ENCODE measurements at places on chromosomes 4 and X.

DNA sequence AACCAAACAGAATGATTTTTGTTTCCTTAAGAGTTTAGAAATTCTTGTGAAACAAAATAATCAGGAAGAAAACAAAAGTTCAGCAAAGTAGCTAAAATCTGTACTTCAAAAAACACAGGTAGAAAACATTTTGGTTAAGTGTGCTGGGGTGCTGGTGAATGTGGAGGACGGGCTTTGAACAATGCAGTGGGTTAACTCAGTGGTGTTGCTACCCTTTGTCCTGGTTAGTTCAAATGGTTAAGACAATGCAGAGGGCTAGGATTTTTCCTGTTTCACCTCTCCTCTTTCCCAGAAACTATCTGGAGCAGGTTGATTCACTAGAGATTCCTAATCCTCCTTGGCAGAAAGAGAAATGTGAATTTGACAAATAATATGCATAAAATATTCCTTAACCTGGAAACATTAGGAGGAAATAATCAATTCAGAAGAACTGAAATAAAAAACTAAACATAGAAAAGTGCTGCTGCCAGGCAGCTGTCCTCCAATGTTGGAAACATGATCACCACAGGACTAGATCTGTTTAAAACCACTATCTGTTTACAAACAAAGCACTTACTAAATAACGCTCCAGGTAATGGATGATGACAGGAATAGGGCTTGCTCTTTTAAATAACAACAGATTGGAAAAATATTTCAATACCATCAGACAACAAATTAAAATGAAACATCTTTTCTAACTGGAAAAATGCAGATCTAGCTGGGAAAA, 148.9 kb downstream of the MAML3 start:
- H3K4me3 ChIP-seq = peak overlapping the region; percentile 31
- no peak for DNase-seq

- H3K27ac ChIP-seq = no peak overlapping the region
- no peak overlapping the region for H3K4me3 ChIP-seq
- DNase-seq = no peak
- no peaks in the 10 kb centered on the region for H3K27me3 ChIP-seq
- H3K4me1 ChIP-seq = no peaks in the 10 kb centered on the region
Measured at GRCh38 chr4:162849937-162850336, 316.8 kb downstream of the NAF1 start.

DNA sequence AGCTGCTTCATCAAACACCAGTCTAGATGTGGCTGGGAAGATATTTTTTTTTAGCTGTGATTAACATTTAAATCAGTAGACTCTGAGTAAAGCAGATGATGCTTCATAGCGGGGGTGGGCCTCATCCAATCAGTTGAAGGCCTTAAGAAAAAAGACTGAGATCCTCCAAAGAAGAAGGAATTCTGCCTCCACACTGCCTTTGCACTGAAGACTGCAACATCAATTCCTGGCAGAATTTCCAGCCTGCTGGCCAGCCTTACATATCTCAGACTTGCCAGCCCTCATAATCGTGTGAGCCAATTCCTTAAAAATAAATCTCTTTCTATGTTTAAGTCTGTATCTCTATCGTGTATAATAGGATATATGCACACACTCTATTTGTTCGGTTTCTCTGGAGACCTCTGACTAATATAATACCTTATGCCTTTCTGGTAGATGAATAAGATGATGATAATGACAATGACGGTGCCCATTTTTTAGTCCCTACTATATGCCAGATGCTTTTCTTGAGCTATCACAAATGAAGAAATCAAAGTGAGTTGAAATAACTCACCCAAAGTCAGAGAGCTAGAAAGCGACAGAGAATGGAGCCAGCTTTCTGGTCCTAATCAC, 66.1 kb upstream of the SOD3 start:
- no peaks in the 10 kb centered on the region for H3K27me3 ChIP-seq
- no peak for DNase-seq
- H3K4me3 ChIP-seq = no peak overlapping the region
- peaks cover 3% of the 10 kb centered on the region for H3K4me1 ChIP-seq
- H3K36me3 ChIP-seq = no peaks in the 10 kb centered on the region
- H3K27ac ChIP-seq = no peak overlapping the region

DNA sequence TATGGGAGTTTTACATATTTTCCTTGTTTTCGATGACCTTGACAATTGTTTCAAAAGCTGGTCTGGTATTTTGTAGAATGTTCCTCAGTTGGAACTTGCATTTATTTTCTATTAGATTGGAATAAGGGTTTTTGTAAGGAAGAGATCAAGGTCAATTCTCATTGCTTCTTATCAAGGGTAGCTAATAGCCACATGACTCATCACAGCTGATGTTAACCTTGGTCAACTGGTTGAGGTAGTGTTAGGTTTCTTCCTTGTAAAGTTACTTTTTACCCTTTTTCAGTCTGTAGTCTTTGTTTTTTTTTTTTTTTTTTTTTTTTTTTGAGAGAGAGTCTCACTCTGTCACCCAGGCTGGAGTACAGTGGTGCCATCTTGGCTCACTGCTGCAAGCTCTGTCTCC, 257.2 kb downstream of the SNCA start:
- no peaks in the 10 kb centered on the region for H3K4me1 ChIP-seq
- no peak overlapping the region for H3K27ac ChIP-seq
- DNase-seq = no peak
- no peaks in the 10 kb centered on the region for H3K27me3 ChIP-seq
- no peaks in the 10 kb centered on the region for H3K36me3 ChIP-seq
- no peak overlapping the region for H3K4me3 ChIP-seq

DNA sequence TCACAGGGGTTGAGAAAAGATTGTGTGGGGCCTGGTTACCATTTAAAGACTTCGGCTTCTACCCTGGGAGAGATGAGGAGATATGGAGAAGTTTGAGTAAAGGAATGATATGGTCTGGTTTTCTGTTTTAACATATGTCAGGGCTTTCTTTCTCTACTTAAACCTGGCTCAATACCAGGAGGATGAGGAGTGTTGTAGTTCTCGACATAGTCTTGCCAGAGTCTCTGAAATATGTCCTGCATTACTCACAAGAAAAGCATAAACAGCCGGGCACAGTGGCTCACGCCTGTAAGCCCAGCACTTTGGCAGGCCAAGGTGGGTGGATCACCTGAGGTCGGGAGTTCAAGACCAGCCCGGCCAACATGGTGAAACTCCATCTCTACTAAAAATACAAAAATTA, 16.4 kb upstream of the ACE2 start:
- no peak overlapping the region for H3K4me3 ChIP-seq
- H3K36me3 ChIP-seq = no peaks in the 10 kb centered on the region
- H3K27ac ChIP-seq = no peak overlapping the region
- H3K4me1 ChIP-seq = no peaks in the 10 kb centered on the region
- H3K27me3 ChIP-seq = no peaks in the 10 kb centered on the region
- no peak for DNase-seq

DNA sequence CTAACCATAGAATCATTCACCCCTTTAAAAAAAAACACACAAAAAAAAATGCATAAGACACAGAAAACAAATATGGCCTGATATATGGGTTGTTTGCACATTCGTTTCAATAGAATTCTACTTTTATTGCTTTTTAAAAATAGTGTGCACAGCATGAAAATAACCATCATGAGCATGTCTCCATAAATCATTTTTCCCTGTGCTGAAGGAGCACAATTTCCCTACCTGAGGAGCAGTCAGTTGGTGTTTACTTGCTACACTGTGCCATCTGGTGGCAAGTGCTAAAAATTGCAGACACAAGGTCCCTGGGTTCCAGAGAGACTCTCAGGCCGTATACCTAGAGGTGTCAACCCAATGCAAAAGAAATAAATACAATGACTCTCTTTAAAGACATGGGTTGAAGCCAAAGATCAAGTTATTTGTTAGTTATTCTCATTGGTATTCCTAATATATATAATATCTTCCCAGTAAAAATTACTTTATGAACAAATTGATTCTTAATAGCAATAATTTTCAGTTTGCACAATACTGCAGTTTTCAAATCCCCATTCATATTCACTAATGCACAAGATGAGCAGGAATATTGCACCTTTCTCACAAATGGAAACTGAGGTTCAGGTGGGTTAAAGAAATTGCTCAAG, 551.4 kb downstream of the IQCM start:
- peak; percentile 26 for DNase-seq
- no peaks in the 10 kb centered on the region for H3K4me1 ChIP-seq
- H3K4me3 ChIP-seq = no peak overlapping the region
- no peaks in the 10 kb centered on the region for H3K27me3 ChIP-seq
- H3K36me3 ChIP-seq = no peaks in the 10 kb centered on the region

- H3K4me3 ChIP-seq = no peak overlapping the region
- H3K4me1 ChIP-seq = no peaks in the 10 kb centered on the region
- no peaks in the 10 kb centered on the region for H3K36me3 ChIP-seq
- H3K27ac ChIP-seq = no peak overlapping the region
- H3K27me3 ChIP-seq = no peaks in the 10 kb centered on the region
Measured at GRCh38 chr4:20925176-20925575, 224.9 kb downstream of the PACRGL start.

DNA sequence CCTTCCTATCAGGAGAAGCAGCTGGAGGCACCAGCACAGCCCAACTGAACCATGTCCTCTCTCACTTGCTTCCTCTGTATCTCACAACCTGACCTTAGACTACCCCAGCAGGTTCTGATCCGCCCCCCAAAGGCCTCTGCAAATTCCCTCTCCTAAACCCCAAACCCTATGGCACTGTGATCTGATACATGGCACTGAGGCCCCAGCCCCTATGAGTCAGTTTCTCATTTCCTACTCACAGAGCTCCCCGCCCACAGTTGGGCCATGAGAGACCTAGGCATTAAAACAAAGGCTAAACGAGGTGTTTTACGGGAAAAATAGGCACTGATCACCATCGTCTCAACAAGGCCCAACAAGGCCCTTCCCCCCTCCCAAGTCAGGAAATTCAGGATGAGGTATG, 19.1 kb downstream of the SASH3 start:
- H3K4me1 ChIP-seq = peaks cover 3% of the 10 kb centered on the region
- no peak overlapping the region for H3K4me3 ChIP-seq
- H3K27me3 ChIP-seq = no peaks in the 10 kb centered on the region
- no peak overlapping the region for H3K27ac ChIP-seq

DNA sequence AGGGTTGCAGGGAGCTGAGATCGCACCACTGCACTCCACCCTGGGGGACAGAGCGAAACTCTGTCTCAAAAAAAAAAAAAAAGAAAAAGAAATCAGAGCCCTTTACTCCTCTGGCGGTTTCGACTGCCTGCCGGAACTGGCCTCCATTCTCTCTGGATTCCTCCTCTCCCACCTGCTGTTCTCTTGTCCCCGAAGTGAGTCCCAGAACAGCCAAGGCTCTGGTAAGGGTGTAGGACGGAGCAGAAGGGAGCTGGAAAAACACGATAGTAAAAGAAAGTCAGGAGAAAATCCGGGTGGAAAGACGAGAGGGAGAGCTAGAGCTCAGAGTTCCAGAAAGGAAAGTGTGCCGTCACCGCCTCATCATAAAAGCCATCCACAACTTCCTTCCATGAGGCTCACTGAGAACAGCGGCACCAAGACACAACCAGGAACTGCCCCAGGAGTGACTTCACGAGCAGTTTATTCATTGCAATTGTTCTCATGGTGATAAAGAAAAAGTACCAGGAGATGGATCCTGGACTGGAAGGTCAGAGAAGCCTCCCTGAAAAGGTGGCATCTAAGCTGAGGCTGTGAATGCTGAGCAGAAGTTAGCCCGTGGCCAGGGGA, 12.3 kb downstream of the TLR3 start:
- peaks cover 10% of the 10 kb centered on the region for H3K4me1 ChIP-seq
- H3K4me3 ChIP-seq = no peak overlapping the region
- peak overlapping the region; percentile 85 for H3K27ac ChIP-seq
- no peaks in the 10 kb centered on the region for H3K36me3 ChIP-seq

GRCh38 chr4:38241541-38241940, 281.3 kb downstream of the PTTG2 start:
- H3K4me1 ChIP-seq = no peaks in the 10 kb centered on the region
- H3K27me3 ChIP-seq = no peaks in the 10 kb centered on the region
- H3K36me3 ChIP-seq = no peaks in the 10 kb centered on the region
- DNase-seq = no peak
- H3K27ac ChIP-seq = no peak overlapping the region
- no peak overlapping the region for H3K4me3 ChIP-seq

All from neuronal stem cell (in vitro differentiated cells).